Activated CD4-positive, alpha-beta T cell treated with anti-CD3 and anti-CD28 coated beads for 36 hours (primary cell): ENCODE measurements at places on chromosomes 3 and 15. TPM values are rescaled to one million over a fixed set of nuclear protein-coding genes. Genes with fewer than 3 reads are reported as not detected.

- no peak for DNase-seq
Measured at GRCh38 chr15:85312929-85313331, 67.5 kb upstream of the AKAP13 start.

- DNase-seq, result no peak
Measured at GRCh38 chr3:60703956-60704736, 547.1 kb downstream of the FHIT start.

The CAV3 gene
- total RNA-seq, result not detected

DNA sequence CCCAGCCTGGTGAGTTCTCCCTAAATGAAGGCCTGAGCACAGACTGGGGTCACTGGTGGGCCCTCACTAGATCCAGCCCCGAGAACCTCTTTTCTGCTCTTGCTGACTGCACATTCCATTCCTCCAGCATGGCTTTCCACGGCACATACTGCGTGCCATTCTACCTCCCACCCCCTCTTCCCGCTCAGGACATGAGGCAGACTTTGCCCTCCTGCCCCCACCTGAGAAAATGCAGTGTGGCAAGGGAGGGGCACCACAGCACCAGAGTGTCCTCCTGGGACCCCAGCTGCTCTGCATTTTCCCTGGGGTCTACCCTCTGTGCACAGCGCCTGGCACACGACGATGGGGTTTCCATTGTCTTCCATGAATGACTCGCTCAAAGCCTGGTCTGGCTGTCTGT is 6.1 kb upstream of the SLCO2A1 start:
- no peak for DNase-seq

The CCR9 gene
- total RNA-seq, result not detected

- DNase-seq, result peak; percentile 2
Measured at GRCh38 chr3:46713050-46713897, 4.4 kb downstream of the PRSS50 start.

The WDR6 gene
- 109 TPM for total RNA-seq

The IL16 gene
- total RNA-seq, result 117 TPM
